ENCODE measurements at places on chromosomes 3 and 15.

DNA sequence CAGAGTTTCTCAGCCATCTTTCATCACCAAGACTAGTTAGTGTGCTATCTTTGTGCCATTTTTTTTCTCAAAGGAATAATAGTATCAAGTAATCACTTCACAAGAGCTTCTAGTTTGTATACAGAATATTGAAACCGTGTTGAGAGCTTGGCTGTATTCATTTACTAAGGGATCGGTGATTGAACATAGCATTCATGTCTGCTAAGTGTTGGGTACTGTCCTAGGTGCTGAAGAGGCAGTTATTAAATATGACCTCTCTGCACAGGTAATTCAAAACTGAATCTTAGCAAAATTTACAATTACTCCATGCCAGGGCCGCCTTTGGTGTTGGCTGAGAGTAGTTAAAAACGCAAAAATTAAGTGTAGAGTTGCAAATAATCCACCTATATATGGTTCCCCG is 355.3 kb upstream of the RORA start:
- no peak for DNase-seq

GRCh38 chr3:141371882-141372281 is 3.6 kb downstream of the ZBTB38 start:
- DNase-seq, result no peak

- DNase-seq, result no peak
These were observed 22.5 kb upstream of the TSC22D2 start for GRCh38 chr3:150385296-150386242.

GRCh38 chr3:8992199-8992598 is 28.9 kb upstream of the RAD18 start:
- no peak for DNase-seq

DNA sequence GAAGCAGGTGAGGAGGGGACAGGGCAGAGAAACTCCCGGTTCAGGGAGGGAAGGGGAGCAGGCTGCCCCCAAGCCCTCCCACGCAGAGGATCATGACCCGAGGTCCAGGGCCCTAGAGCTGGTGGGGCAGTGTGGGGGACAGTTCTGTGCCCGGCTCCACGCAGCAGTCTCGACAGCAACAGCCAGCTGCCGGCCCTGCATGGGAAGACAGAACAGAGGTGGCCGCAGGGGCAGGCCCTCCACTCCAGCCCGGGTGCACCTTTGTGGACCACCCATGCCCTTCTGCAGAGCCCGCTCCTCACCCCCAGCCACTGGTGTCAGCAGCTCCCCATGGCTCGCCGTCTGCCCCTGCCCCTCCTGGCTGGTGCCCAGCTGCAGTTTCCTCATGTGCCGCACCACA is 7.7 kb downstream of the OGG1 start:
- no peak for DNase-seq

- no peak for DNase-seq
These were observed 136.8 kb downstream of the FNDC3B start for GRCh38 chr3:172176061-172176770.

GRCh38 chr3:61237858-61238257 is 13.4 kb downstream of the FHIT start:
- DNase-seq, result no peak

DNA sequence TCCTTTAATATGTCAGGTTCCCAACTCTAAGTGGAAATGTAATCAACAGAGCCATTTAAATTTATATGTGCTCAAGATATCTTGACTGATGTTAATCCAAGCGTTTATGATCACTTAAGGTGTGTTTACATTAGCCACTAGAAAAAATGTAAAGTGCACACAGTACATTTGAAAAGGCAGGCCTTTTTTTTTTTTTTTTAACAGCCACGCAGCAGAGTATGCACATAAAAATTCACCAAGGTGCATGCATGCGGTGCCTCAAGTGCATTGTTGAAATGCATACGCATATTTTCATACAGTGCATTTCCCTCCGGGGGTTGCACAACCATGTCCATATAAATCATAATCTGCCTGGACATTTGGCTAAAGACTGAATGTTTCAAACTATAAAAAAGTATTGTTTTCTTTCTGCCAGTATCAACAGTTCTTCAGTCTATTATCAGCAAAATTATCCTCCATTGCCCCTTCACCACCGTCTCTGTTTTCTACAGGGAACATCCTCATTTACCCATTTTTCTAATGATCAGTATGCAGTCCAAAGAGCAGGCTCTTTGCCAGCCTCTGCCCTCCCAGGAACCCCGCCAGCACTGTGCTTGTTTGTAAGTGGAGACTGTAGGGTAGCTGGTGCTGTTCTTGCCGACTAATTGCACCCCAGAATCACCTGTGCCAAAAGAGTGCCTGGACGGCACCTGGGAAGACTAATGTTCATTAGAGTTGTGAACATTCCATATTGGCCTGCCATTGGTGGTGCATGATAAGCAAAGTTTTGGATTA is 611.2 kb upstream of the CFAP20DC start:
- peak; percentile 16 for DNase-seq

All from small intestine (tissue), 16 donors.